ENCODE measurements at places on chromosomes 6 and 20.

DNA sequence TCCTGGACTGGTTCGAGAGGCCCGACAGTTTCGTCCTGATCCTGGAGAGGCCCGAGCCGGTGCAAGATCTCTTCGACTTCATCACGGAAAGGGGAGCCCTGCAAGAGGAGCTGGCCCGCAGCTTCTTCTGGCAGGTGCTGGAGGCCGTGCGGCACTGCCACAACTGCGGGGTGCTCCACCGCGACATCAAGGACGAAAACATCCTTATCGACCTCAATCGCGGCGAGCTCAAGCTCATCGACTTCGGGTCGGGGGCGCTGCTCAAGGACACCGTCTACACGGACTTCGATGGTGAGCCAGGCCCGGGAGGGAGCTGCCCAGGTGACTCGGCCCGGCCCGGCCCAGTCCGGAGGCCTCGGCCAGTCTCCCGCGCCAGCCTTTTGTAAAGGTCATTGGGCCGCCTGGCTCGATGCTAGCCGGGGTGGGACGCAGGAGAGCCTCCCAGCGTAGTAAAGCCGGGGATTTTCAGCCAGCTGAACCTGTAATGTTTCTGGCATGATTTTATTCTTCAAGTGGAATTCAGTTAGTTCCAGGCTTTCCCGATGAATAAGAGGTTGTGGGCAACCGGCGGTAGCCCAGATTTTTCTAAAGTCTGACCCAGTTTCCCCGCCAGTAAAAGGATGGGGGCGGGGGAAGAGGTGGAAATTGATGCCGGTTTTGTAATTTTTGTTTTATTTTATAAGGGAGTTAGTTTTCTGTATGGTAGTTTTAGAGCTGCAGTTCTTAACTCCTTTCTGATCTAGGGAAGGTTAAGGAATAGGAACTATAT, 1.4 kb downstream of the PIM1 start:
- DNase-seq: peak; percentile 34
- H3K36me3 ChIP-seq: peaks cover 39% of the 10 kb centered on the region
- H3K4me3 ChIP-seq: peak overlapping the region; percentile 80
- no peaks in the 10 kb centered on the region for H3K27me3 ChIP-seq

DNA sequence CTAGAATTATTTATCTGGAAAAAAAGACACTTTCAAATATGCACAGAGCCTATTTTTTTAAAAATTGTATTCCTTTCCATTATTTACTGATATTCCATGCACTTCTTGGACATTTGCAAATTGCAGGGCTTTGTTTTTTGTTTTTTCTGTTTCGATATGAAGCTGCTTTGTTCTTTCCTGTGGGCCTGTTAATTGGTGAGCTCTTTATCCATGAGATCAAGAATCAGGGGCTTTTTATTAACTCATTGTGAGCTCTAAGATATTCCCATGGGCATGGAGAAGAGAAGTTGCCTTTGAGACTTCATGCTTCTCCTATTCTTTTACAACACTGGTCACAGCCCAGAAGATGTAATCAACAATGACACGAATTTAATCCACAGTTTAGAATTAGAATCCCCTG, 145.1 kb downstream of the SAMD5 start:
- DNase-seq: no peak
- no peaks in the 10 kb centered on the region for H3K27me3 ChIP-seq
- no peak overlapping the region for H3K4me3 ChIP-seq
- no peaks in the 10 kb centered on the region for H3K4me1 ChIP-seq
- no peak overlapping the region for H3K27ac ChIP-seq

GRCh38 chr6:97123112-97123511, 159.9 kb downstream of the MMS22L start:
- no peak overlapping the region for H3K27ac ChIP-seq
- peaks cover 3% of the 10 kb centered on the region for H3K27me3 ChIP-seq
- no peak overlapping the region for H3K4me3 ChIP-seq
- no peaks in the 10 kb centered on the region for H3K36me3 ChIP-seq
- no peak for DNase-seq

DNA sequence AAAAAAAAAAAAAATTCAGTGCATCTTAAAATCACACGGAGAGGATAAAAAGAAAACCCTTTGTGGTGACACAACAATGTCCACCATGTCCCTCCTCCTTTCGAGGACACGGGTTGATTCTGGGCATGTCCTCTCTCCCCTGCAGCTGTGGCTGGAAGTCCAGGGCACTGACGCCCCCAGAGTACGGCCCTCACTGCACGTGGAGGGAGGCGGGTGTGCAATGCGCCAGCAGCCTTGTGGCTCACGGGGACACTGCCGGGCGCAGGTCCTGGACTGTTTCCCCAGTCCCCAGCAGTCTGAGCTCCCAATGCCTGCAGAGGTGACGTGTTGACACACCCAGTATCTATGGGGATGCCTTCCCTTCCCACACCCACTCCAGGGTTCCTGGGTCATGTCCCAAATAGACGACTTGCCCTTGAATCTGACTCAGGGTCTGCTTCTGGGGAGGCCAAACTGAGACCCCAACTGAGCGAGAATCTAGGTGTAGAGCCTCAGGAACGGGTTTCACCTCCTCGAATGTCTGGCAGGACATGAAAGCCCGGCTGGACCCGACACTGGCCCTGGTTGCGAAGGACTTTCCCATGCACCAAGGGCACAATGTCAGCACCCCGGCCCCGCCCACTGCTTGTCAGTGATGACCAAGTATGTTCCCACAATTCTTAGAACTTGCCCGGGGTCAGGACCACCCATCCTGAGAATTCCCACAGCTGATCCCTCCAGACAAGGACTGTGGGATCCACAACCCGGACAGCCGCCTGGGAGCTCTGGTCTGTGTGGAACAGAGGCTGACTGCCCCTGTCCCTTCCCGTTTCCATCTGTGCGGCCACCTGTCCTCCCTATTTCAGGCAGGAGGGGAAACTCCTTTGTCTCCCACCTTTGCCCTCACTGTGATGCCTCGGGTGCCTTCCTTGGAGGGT, 425.1 kb upstream of the SULF2 start:
- H3K27me3 ChIP-seq: no peaks in the 10 kb centered on the region
- no peaks in the 10 kb centered on the region for H3K36me3 ChIP-seq
- no peak overlapping the region for H3K4me3 ChIP-seq
- no peak overlapping the region for H3K27ac ChIP-seq
- DNase-seq: no peak

DNA sequence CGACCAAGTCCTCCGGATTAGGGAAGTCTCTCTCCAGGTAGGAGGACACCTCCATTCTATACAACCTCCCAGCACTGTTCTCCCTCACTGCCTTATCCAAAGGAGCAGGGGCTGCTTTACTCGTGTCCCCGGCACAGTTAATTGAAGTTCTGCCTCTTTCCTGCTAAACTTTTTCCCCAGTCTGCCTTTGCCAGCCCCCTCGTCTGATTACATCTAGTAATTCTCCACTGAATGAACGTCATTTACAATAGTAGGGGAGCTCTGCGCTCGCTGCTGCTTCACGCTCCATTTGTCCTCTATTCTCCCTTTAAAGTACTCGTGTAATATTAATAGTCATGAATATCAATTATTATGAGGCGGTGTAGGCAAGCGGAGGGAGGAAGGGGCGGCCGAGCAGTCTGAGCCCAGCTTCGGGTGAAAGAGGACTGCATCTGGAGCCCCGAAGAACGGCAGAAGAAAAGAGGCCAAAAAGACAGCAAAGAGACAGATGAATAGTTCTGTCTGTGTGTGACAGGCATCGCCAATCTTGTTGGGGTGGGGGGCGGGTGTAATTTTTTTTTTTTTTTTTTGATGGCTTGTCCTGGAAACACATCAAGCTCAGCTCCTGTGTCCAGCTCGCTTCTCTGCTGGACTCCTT, 2.9 kb downstream of the TFAP2B start:
- H3K4me1 ChIP-seq: peaks cover 19% of the 10 kb centered on the region
- peaks cover 48% of the 10 kb centered on the region for H3K27me3 ChIP-seq
- H3K36me3 ChIP-seq: no peaks in the 10 kb centered on the region

GRCh38 chr6:28506807-28507475, 8.7 kb downstream of the GPX6 start:
- H3K36me3 ChIP-seq: no peaks in the 10 kb centered on the region
- no peaks in the 10 kb centered on the region for H3K4me1 ChIP-seq
- DNase-seq: no peak
- H3K4me3 ChIP-seq: no peak overlapping the region
- peaks cover 47% of the 10 kb centered on the region for H3K27me3 ChIP-seq

- no peak overlapping the region for H3K27ac ChIP-seq
- H3K36me3 ChIP-seq: no peaks in the 10 kb centered on the region
- peak; percentile 25 for DNase-seq
- peaks cover 18% of the 10 kb centered on the region for H3K27me3 ChIP-seq
These were observed 203.8 kb upstream of the LRFN2 start for GRCh38 chr6:40791004-40791403.

GRCh38 chr6:163395122-163395830, 19.2 kb upstream of the QKI start:
- H3K36me3 ChIP-seq: no peaks in the 10 kb centered on the region
- H3K27ac ChIP-seq: no peak overlapping the region
- no peaks in the 10 kb centered on the region for H3K27me3 ChIP-seq
- H3K4me3 ChIP-seq: no peak overlapping the region
- no peak for DNase-seq
- peaks cover 32% of the 10 kb centered on the region for H3K4me1 ChIP-seq

DNA sequence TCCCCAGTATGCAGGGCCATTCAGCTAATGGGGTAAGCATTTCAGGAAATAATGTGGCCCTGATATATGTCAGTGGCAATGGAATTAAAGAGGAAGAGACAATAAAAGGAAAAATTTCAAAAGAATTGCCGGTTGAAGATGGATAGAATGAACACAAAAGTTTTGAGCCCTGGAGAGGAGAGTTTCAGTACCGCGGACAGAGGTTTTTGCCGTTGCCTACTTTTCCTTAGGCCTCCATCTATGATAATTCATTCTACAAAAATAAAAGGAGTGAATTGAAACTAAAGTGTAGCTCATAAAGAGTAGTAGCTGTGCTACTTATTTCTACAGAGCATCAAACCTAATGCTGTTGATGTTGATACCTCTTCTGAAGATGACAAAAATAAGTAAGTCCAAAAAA, 140.7 kb downstream of the RNASET2 start:
- DNase-seq: peak; percentile 17
- no peak overlapping the region for H3K27ac ChIP-seq
- no peaks in the 10 kb centered on the region for H3K36me3 ChIP-seq

DNA sequence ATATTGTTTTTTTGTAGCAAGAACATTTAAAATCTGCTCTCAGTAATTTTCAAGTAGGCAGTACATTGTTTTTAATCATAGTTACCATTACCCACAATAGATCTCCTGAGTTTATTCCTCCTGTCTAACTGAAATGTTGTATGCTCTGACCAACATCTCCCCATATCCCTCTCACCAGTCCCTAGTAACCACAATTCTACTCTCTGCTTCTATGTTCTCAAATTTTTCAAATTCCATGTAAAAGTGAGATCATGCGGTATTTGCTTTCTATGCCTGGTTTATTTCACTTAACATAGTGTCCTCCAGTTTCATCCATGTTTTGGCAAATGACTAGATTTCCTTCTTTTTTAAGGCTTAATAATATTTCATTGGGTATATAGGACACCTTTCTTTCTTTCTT, 300.5 kb downstream of the KCNQ5 start:
- no peaks in the 10 kb centered on the region for H3K36me3 ChIP-seq
- no peak overlapping the region for H3K27ac ChIP-seq
- no peak overlapping the region for H3K4me3 ChIP-seq

DNA sequence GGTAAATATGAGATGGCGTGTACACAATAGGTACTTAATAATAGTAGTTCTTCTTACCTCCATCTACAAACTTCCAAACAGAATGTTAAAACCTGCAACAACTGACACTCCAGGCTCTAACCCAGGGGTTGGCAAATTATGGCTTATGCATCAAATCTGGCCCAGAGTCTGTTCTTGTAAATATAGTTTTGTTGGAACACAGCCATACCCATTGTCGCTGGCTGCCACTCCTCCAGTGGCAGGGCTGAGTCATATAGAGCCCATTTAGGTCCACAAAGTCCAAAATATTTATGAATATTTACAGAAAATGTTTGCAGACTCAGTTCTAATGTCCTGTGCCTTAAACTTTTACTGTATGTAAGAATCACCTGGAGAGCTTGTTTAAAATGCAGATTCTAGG, 69.9 kb upstream of the BTBD3 start:
- no peak overlapping the region for H3K4me3 ChIP-seq
- peak; percentile 89 for DNase-seq
- H3K4me1 ChIP-seq: peaks cover 50% of the 10 kb centered on the region
- no peaks in the 10 kb centered on the region for H3K27me3 ChIP-seq
- peak overlapping the region; percentile 28 for H3K27ac ChIP-seq

DNA sequence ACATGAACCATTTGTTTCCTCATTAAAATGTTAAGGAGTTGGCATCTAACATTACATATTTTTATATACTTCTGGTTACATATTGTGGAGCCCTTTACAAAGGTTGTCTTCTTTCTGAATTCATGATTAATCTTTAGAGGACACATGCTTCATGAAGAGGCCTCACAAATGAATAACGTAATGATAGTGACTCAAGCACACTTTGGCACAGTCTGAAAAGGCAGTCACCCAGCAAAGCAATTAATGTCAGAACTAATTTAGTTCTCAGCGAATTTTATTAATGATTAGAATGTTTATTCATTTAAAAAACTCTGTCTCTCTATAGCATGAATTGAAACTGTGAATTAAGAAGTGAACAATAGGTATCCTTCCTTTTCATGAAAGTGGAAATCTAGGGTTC, 854.2 kb downstream of the PHF3 start:
- H3K4me3 ChIP-seq: no peak overlapping the region
- H3K36me3 ChIP-seq: no peaks in the 10 kb centered on the region
- no peaks in the 10 kb centered on the region for H3K27me3 ChIP-seq
- no peak for DNase-seq
- no peak overlapping the region for H3K27ac ChIP-seq
- H3K4me1 ChIP-seq: no peaks in the 10 kb centered on the region

DNA sequence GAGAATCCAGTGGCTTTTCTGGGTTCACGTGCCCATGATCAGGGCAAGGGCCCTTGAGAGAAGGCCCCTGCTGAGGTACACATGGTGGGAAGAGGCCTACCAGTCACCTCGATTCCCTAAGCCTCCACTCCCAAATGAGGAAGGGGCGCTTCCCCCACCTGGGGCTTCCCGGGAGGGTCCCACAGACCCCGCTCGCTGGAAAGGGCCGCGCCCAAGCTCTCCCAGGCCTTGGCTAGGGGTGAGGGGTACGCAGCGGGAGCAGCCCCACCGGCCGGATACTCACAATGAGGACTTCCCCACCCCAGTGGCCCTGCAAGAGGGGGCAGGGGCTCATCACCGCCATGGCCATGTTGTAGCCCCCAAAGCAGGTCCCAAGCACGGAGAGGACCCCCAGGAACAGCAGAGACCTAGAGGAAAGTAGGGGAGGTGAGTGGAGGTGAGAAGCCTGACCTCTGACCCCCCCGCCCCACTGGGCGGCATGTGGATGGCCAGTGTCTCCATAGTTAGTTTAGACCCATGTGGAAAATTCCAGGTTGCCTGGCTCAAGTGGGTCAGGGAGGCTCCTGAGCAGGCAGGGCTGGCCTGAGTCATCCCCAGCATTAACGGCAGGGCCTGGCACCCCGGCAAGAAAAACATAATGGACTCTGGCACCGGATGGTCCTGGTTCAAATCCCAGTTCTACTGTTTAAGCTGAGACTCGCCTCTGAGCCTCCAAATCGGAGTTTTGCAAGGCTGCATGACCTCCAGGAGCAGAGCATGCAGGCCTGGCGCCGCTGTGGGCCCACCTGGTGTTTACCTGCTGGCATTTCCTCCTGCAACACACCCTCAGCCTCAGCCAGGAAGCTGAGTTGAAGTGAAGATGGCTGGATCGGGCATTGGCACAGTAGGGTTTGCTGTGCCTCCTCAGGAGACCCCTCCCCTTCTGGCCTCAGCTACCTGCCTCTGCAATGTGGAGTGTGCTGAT, 6.6 kb downstream of the SLC52A3 start:
- no peak overlapping the region for H3K4me3 ChIP-seq
- H3K36me3 ChIP-seq: peaks cover 14% of the 10 kb centered on the region
- no peak for DNase-seq
- H3K27ac ChIP-seq: no peak overlapping the region
- no peaks in the 10 kb centered on the region for H3K4me1 ChIP-seq

Data from PC-3 (cell line).